ENCODE measurements at places on chromosomes 12 and 14.

GRCh38 chr12:31225656-31226535, 100.1 kb downstream of the SINHCAF start:
- no peak for DNase-seq

GRCh38 chr12:26805401-26805971, 27.5 kb downstream of the ITPR2 start:
- no peak for DNase-seq

DNA sequence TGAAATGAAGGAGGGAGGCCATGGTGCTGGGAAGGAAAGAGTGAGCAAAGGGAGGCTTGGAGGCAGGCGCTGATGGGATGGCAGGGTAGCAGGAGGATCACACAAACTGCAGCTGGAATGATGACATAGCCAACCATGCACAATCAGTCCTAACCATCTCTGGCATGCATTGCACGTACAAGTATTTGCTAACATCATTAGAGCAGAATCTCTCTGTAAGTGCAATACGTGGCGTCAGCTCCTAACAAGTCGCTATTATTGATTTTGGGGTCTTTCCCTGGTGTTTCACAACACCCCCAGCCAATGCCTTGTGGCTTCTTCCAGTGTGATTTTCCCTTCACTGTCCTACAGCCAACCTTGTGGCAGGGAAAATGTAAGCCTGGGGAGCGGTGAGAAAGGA, 18.5 kb downstream of the BDKRB1 start:
- no peak for DNase-seq

DNA sequence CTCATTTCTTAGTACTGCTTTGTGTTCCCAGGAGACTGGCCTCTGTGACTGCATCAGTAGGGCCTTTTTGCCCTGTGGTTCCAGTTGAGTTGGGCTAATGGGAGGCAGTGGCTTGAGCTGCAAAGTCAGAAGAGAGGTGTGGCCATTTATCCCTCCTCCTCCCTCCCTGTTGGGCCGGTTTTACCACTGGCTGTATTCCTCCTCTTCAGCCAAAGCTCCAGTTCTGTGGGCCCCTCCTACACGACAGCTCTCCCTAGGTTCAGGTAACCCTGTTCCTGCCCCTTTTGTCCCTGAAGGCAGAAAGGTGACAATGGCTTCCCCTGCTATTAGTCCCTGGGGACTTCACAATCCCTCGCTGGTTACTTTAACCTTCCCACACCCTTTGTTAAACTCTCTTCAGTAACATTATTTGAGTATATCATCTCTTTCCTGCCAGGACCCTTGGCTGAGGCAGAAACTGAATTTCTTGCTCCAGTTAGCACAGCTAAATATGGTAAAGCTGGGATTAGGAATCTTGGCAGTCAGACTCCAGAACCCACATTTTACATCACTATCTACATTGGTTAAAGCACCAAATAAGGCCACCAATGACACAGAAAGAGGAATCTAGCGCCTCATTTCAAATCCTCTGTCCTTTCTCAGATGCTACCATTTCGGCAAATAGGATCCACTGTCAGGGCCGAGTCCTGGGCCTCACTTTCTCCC, 121.9 kb upstream of the SLC35F4 start:
- peak; percentile 2 for DNase-seq

- DNase-seq, result no peak
Observed at GRCh38 chr14:71328183-71328582, 420.9 kb downstream of the PCNX1 start.

DNA sequence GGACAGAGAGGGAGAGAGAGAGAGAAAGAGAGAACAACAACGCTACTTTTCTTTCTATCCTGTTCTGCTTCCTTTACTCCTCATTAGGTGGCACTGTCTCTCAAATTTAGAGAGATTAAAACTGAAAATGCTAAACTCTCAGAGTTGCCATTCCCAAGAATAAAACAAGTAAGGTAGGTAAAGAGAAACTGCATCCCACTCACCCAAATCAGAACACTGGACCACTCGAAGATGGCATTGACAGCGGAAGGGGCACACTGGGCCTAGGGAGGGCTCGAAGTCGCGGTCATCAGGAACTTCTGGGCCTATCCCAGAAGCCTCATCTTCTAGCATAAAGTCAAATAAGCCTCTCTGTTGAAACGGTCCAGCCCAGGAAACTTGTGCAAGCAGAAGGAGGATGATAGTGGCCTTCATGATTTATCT, 4.5 kb downstream of the DCN start:
- DNase-seq, result no peak

- DNase-seq, result peak; percentile 23
Observed at GRCh38 chr12:12606781-12607589, 4.7 kb upstream of the CREBL2 start.

GRCh38 chr14:80584744-80585505, 356.6 kb downstream of the CEP128 start:
- DNase-seq, result no peak

GRCh38 chr12:107847430-107847829, 72.9 kb downstream of the ASCL4 start:
- DNase-seq, result no peak

GRCh38 chr14:92308716-92309115, 14.2 kb upstream of the SLC24A4 start:
- no peak for DNase-seq

DNA sequence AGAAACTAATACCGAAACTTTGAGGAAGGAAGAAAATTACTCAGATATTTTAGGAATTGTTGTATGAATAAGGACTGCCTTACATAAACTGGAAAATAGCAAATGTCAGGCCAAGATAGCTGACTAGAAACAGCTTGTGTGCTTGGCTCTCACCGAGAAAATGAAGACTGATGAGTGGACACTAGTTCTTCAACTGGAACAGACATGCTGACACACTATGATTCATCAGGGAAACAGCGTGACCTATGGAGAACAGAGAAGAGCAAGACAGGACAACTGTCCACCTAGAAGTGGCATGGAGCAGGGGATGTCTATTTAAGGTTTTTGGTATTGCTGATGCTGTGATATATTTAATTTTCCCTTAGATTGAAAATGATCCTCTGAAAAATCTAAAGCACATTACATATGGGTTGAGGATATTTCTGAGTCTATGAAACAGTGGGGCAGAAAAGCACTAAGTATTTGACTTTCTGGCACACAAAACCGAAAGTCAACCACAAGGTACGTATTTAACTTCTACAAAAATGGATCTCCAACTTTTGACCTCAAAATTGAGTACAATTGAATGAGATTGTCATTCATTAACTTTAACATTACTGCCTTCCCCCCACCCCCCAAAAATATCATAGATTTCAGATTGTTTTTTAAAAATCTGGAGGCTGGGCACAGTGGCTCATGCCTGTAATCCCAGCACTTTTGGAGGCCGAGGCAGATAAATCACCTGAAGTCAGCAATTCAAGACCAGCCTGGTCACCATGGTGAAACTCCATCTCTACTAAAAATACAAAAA, 863.2 kb downstream of the LRFN5 start:
- DNase-seq, result no peak

DNA sequence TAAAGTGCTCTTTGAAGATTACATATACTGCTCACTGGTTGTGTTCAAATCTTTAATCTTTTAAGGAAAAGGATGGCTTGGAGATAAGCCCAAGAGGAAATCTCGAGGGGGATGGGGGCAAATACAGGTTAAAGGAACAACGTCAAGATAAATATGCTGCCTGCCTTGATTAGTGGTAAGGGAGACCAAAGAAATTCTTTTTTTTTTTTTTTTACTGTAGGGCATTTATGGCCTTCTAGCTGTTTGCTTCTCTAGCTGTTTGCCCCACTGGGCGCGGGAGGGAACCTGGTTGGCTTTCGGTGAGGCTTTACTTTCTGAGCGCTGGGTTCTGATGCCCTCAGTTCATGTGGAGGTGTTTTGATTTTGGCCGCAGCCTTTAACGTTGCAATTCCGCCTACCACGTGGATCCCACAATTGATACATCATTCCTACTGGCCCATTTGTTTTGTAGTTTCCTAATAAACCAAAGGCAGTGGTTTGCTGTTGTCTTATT, 5.7 kb downstream of the CCND2 start:
- DNase-seq, result no peak

- no peak for DNase-seq
Observed at GRCh38 chr14:68404146-68404527, 388.7 kb downstream of the ZFP36L1 start.

- DNase-seq, result peak; percentile 23
Observed at GRCh38 chr14:76844223-76844622, 18.0 kb downstream of the LRRC74A start.

DNA sequence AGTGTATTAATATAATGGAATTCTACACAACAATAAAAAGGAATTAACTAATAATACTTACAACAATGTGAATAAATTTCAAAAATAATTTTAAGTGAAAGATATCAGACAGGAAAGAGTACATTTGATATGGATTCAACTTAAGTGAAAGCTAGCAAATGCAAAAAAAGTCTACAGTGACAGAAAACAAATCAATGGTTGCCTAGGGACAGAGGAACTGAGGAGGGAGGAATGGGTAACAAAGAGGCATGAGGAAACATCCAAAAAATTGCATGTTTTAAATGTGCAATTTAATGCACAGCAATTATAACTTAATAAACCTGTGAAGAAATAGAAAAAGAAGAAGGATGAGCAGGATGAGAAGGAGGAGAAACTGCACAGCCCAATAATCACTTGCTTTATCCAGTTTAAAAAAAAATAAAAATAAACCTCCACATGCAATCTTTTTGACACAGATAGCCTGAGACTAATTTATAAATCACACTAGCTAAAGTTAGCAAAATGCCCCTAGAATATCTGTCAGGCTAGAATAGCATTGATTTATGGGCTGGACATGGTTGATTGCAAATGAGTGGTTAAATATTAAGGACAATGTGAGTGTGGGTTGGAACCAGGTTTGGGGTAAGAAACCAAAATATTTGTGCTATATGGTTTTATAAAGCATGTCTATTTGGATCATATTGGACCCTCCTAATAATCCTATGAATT, 1089.1 kb downstream of the TRHDE start:
- DNase-seq, result no peak

DNA sequence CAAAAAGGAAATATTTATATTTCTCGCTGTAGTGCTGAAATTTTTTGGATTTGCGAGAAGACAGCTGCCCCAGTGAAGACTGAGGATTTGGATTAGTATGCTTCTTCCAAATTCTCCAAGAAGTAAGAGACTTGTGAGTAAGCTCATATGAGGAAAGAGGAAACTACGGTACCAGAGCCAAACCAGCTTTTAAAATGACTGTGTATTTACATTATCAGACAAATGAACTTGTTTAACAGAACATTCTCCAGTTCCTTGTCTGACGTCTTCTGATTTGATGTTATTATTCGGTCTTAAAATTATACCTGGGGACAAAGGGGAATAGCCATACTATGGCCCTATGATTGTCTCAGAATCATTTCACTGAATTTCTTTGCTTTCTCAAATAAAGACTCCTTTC, 8.0 kb downstream of the CLEC12B start:
- no peak for DNase-seq

DNA sequence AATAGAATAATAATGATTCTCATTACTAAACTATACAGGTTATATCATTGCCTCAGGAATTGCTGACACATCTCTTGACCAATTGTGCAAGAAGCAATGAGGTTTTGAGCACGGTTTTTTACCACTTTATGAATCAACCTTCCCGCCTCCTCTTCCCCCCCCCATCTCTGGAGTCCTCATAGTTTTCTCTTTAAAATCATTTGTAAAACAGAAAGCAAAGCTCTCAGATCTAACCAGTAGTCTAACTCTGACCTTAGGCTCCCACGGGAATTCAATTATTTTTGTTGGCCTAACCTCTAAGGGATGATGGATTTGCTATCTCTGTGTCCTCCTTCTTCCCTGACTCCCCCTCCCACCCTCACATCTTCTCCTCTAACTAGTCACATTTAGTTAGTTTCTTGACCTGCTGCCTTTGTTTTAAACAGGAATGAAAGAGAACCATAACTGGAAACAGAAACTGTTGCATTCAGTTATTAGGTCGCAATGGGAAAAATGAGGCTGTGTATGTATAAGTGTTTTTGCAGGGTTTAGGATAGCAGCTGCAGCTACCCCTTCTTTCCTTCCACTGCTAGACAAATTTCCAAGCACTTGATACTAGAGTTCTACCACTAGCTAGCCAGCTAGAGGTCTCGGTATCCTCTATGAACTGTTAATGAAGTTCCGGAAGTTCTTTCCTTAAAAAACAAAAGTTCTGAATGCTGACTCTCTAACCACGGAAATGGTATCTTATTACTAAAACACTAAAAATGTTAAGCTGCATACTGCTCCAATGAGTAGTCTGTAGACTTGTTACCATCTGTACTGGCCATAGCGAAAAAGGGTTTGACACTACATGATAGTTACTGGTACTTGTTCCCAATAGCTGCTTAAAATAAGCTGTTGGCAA, 65.4 kb downstream of the TAOK3 start:
- no peak for DNase-seq

DNA sequence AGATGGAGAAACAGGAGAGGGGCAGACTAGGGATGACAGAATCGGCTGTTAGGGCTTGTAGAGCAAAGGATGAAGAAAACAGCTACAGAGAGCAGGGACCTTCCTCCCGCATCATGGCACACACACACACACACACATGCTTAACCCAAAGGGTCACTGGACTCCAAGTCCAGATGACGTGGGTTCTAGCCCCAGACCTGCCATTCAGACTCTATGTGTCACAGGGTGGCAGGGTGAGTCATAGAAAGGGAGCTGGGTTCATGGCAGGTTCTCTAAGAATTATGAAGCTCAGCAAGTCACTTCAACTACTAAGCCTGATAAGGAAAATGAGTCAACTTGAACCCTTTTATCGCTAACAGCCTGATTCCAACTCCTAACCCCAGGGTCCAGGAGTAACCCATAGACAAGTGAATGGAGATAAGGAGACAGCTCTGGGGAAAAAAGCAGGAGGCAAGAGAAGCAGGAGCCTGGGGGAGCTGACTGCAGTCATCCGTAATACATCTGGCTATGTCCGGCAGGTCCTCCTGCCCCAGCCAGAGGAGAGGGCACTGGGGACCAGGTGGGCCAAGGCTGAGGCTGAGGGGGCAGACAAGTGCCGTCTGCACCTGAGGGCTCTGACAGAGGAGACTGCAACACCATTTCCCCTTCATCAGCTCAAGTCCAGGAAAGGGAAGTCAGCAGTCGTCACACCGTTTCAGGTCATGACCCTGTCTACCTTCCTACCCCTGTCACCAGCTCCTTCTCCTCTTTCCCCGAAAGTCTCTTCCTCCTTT, 3.6 kb upstream of the TNFRSF1A start:
- peak; percentile 77 for DNase-seq

- no peak for DNase-seq
Observed at GRCh38 chr14:28757786-28758185, 8.8 kb upstream of the FOXG1 start.

DNA sequence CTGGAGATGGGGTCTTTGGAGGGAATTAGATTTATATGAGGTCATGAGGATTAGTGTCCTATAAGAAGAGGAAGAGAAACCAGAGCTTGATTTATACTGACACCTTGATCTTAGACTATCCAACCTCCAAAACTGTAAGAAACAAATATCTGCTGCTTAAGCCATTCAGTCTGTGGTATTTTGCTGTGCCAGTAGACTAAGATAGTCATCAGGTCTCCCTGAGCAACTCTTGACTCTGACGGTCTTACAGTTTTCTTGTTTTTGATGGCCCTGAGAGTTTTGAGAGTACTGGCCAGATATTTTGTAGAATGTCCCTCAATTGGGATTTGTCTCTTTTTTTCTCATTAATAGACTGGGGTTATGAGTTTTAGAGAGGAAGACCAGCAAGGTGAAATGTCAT, 51.7 kb downstream of the TSHR start:
- DNase-seq, result no peak

All from Calu3 (cell line).